ENCODE measurements at places on chromosomes 16 and 17.

- DNase-seq = no peak
These were observed 22.4 kb upstream of the TEKT1 start for GRCh38 chr17:6853764-6854442.

DNA sequence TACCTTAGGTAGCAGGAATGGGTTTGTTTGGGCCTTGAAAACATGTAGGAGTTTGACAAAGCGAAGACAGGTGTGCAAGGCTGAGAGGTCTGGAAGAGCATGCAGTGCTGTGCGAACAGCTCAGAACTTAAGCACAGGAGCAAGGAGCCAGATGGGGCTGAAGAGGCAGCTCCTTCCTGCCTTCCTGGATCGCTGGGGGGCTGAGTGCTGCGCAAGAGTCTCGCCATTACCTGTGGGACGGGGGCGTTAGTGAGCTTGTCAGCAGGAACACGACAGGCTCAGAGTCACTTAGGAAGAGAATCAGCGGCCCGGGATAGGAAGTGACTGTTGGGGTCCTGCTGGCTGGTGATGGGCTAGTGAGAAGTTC, 464 bp upstream of the MRM1 start:
- no peak for DNase-seq

DNA sequence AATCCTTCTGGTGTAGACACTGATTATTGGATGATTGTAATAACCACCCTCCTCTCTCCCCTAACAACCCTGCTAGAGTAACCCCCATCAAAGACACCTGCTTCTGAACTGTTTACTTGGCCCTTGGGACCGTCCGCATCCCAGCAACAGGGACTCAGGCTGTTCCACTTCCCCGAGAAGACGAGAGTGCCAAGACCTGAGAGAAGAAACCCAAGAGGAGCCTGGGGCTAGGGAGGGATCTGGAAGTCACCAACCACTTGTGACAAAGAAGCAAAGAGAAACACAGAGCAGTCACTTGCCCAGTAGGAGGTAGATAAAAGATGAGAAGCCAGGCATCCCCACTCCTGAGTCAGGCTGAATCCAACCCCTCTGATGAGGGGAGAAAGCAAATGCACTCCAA, 84.3 kb downstream of the CDH11 start:
- no peak for DNase-seq

- DNase-seq = peak; percentile 41
These were observed 5.3 kb upstream of the WDR24 start for GRCh38 chr16:695355-696089.

DNA sequence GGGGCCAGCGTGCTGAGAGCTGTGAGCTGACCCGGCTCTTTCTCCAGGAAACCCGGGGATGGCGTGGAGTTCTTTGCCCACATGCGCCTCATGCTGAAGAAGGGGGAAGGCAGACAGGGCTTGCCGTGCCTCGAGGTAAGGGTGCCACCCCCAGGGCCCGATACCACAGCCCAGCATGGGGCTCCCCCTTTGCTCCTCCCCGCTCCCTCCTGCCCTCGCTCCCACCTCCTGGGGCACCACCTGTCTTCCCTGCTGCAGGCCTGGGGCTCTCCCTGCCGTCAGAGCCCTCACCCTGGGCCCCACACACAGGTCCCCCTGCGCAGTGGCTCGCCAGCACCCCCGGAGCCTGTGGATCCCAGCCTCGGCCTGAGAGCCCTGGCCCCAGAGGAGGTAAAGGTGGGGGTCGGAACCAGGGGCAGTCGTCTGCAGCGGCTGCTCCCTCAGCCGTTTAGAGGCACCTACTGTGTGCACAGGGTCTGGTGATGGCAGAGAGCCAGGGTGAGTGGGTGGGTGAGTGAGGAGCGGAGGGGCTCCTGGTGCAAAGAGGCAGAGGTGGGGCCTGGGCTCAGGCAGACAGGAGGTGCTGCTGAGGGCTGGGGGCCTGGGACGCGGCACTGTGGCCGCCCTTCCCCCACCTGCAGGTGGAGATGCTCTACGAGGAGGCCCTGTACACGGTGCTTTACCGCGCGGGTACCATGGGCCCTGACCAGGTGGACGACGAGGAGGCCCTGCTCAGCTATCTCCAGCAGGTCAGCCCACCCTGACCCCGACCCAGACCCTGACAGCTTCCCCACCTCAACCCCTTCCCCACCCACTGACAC, 5.6 kb downstream of the BAIAP3 start:
- DNase-seq = no peak

- peak; percentile 29 for DNase-seq
These were observed 18.4 kb downstream of the PDILT start for GRCh38 chr16:20385844-20386832.

DNA sequence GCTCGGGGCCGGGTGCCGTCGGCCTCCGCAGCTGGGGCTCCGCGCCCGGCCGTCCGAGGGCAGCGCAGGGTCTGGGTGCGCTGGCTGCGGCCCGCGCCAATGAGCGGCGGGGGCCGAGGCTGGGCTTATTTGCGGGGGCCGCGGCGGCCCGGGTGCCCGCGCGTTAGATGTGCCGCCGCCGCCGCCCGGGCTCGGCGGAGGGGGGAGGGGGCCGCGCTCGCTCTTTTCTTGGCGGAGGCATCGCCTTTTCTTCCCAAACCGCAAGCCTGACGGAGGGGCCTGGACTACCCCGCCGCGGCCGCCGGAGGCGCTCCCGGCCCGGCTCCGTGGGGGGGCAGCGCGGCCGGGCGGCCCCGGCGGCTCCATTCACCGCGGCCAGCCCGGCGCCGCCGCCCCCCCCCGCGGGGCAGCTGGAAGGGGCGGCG, at the start of gene NOTUM:
Gene NOTUM, minus strand, starts transcription at position 101 of the 425 bp plus-strand sequence. CDS start 278 bp downstream, outside the sequence.
- no peak for DNase-seq

GRCh38 chr17:42120161-42120769, 902 bp downstream of the KAT2A start:
- no peak for DNase-seq

DNA sequence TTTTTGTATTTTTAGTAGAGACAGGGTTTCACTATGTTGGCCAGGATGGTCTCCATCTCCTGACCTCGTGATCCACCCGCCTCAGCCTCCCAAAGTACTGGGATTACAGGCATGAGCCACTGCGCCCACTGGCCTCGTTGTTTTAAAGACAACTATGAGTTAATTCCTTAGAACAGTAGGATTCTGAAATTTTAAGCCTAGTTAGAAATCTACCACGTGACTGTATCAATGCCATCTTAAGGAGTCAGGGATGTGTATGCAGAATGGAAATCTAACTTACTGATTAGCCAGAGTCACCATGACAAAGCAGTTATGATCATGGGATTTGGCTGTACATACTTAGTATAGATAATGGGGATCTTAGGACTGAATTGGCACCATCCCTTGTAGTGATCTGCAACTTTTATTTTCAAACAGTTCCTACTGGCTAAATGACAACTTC, 2.8 kb downstream of the CEP20 start:
- no peak for DNase-seq

GRCh38 chr16:88939245-88939971, 37.6 kb downstream of the CBFA2T3 start:
- DNase-seq = no peak

DNA sequence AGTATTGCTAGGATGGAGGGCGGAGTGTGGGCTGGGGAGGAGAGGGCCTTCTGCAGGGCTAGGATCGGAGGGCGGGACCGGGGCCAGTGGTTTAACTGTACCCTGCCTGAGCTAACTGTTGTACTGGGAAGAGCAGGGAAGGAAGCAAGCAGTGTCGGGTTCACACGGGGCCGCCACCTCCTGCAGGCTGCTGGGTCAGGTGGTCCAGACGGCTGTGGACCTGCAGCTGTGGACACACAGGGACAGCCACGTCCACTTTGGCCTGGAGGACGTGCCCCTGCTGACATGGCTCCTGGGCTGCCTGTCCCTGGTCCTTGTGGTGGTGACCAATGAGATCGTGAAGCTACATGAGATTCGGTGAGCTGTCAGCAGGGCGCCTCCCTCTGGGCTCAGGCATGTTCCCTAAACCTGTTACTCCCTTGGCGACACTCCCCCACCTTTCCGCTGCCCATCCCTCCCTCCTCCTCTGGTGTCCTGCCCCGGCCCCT, 16.6 kb downstream of the CASKIN2 start:
- DNase-seq = no peak

- DNase-seq = no peak
These were observed 75.9 kb upstream of the RNU2-1 start for GRCh38 chr17:43309505-43310332.

- DNase-seq = no peak
These were observed 21.4 kb upstream of the TIMP2 start for GRCh38 chr17:78946631-78947030.

GRCh38 chr17:31722251-31723056, 136.6 kb downstream of the COPRS start:
- no peak for DNase-seq

GRCh38 chr17:74452033-74452840, 14.2 kb upstream of the CD300A start:
- no peak for DNase-seq

- no peak for DNase-seq
These were observed 8.1 kb upstream of the ABCA5 start for GRCh38 chr17:69335058-69335457.

DNA sequence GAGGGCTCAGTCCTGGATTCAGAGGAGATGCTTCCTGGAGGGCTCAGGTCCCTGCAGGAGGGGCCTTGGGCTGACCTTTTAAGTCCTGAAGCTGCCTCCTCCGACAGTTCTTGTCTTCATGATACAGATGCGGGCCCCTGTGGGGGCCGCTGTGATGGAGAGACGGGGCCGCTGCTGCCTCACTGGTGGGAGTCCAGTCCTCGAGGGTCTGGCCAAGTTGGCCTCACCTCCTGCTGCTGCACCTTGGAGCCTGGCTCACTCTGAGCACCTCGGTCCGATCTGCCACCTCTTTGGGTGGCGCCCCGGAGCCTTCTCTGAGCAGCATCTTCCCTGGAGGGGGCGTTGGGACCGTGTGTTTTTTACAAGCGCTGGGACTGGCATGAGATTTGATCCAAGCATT, 79.1 kb downstream of the KLHDC4 start:
- DNase-seq = no peak

DNA sequence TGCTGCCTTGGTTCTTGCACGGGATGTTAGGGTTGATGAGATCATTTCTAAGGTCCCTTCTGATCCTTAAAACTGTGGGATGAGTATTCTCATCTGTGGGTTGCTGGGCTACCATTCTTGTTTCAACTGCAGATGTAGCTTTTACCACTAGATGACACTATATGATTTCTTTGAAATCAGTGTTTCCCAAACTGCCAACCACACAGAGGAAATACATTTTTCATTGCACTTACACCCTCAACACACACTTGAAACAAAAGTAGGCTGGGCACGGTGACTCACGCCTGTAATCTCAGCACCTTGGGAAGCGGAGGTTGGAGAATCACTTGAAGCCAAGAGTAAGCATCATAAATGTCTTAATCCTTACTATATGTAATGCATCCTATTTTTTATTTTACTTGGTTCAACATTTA, 15.3 kb downstream of the LCMT1 start:
- DNase-seq = no peak

GRCh38 chr16:77723108-77723514, 797 bp downstream of the NUDT7 start:
- DNase-seq = no peak

DNA sequence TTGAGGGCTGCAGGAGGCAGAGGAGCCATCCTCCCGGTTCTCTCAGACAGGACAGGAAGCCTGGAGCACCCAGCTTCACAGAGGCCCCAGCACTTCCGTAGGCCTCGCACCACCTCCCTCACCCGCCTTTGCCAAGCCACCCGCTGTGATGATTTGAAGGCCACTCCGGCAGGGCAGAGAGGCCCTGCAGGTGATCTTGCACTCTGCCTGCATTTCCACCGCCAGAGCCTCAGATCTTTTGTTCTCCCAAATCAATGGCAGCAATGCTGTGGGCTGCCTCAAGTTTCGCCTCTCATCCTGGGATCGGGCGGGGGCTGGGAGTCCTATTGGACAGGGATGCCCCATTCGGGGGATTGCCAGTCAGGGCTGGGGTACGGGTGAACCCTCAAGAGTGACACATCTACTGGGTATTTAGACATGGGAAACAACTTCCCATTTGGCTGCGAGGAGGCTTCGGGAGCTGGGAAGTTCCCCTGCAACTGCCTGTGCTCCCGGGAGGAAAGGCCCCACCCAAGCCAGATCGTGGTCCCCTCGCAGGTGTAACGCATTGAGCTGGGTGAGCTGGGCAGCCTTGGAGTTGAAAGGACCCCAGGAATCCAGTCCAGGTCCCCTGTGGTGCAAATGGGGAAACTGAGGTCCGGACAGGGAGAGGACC, 34.8 kb upstream of the PEMT start:
- DNase-seq = no peak

DNA sequence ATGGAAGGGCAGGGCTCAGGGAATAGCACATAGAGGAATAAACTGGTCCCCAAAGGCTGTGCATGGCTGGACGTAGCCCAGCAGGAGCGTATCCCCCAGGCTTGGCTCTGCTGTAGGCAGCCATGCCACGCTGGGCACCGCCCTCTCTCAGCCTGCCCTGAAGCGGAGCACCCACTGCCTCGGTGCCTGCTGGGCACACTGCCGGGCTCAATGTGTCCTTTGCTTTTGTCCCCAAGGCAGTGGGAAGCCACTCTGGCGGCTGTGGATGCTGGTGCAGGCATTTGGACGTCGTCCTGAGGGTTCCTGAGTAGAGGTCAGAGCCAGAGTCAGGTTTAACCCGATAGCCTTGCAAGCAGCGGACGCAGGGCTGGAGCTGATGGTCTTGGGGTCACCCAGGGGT, 141.0 kb downstream of the ENGASE start:
- DNase-seq = no peak

GRCh38 chr17:76524598-76525512, 12.7 kb downstream of the CYGB start:
- DNase-seq = no peak
